ENCODE measurements at places on chromosomes 3 and 15.

DNA sequence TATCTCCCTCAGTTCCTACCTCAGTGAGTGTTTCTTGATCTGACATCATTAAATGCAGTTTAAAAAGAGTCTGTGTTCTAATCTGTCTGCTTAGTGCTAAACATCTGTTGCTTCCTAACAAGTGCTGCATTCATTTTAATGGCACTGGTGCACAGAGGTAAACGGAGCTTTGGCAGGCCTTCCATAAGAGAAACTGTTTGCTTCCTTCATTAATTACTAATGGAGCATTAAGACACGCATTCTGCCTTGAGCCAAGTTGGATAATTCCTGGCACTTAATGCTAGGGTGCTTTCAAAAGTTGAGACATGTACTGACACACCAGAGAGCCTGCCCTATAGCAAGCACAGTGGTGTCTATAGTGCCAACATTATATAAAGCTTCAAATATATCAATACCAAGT is 34.7 kb downstream of the SCG5 start:
- DNase-seq, result no peak

GRCh38 chr3:54668236-54668635 is 259.6 kb downstream of the LRTM1 start:
- no peak for DNase-seq

- DNase-seq, result no peak
Measured at GRCh38 chr3:194602669-194603171, 30.5 kb downstream of the TMEM44 start.

GRCh38 chr15:31277335-31278060 is 49.1 kb upstream of the KLF13 start:
- DNase-seq, result no peak

- DNase-seq, result no peak
Measured at GRCh38 chr15:36373550-36373949, 205.9 kb upstream of the CDIN1 start.

DNA sequence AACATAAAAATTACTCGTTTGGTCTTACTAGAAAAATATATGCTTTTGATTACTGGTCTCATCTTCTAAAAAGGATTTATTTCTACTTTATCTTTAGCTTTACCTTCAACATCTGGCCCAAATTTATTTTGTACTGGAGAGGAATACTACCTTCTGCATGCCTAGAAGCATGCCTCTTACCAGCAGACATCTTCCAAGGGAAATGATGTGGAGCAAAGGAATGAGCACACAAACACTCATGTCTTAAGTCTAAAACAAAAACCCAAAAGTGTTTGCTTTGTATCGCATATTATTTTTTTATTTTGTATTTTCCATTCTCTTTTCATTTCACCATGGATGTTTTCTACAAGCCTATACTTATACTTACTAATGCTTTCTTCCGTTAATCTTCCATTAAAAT is 304.6 kb upstream of the KCNMB2 start:
- DNase-seq, result no peak

DNA sequence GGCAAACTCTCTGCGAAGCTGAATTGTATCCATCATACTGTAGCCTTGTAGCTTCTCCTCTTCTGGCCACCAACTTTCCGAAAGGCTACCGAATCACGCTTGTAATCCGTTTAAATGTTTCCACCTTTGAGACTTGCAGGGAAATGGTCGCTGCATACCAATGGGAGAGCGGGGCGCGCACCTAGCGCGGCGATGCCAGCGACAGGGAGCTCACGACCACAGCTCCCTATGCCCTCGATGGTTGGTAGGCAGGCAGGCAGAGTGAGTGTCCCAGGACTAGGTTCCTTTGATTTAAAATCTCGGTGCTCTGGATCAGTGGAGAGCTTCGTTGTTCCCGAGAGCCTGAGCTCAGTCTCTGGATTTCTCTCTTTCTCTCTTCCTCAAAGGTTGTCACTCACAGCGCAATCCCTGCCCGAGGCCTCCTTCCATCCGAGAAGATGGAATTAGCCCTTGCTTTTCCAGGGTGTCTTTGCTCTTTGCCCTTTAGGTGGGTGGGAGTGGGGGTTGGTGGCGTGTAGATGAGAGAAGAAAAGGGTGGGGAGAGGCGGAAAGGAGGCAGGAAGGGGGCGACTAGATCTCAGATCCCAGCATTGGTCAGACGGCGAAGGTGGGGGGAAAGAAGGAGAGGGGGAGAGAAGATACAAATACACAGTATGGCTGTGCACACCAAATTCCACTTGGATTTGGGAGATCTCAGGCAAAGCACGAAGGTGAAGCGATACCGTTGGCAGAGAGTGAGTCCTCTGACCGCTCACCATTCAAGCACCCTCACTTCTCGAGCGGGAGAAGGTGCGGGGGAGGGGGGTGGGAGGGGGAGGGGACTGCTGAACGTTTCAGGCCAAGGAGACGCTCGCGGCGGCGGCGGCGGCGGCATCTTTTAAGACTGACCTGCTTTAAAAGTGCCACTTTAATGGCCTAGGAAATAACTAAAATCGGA is at the start of gene SLITRK3:
Gene SLITRK3 (minus strand): TSS at position 745 of the 937 bp plus-strand sequence. CDS start 5,554 bp downstream, outside the sequence.
- DNase-seq, result no peak

Data from B cell (primary cell).